Epithelial cell of alveolus of lung (primary cell): ENCODE measurements at places on chromosomes 3 and 15. TPM values are rescaled to one million over a fixed set of nuclear protein-coding genes. Genes with fewer than 3 reads are reported as not detected.

SRGAP3 gene
- total RNA-seq = 2.2 and 2.5 TPM in 2 replicates

PPIB gene
- total RNA-seq = 713 and 1,049 TPM in 2 replicates

ANKRD34C gene
- total RNA-seq = not detected in 2 replicates

CD47 gene
- total RNA-seq = 32.2 and 40.6 TPM in 2 replicates

CFAP161 gene
- not detected in 2 replicates for total RNA-seq

PAQR5 gene
- total RNA-seq = 1.9 and 11.8 TPM in 2 replicates

THSD4 gene
- total RNA-seq = 2.6 and 69.8 TPM in 2 replicates

TMEM266 gene
- 0.39 TPM in 1 of 2 replicates, not detected in the other for total RNA-seq

GALNT15 gene
- 1.2 and 16.8 TPM in 2 replicates for total RNA-seq

GOLGA6L7 gene
- total RNA-seq = not detected in 2 replicates

LRRC49 gene
- total RNA-seq = 8.7 and 23.9 TPM in 2 replicates

VWA5B2 gene
- not detected in 2 replicates for total RNA-seq

ADPRH gene
- total RNA-seq = 0.40 and 2.3 TPM in 2 replicates

IQSEC1 gene
- total RNA-seq = 9.6 and 13.9 TPM in 2 replicates

MST1 gene
- total RNA-seq = 5.4 and 14.1 TPM in 2 replicates

PLSCR5 gene
- not detected in 2 replicates for total RNA-seq

PRKCD gene
- total RNA-seq = 3.9 and 4.2 TPM in 2 replicates

COL6A5 gene
- not detected in 2 replicates for total RNA-seq

LTF gene
- total RNA-seq = not detected in 2 replicates

CCR5 gene
- not detected in 2 replicates for total RNA-seq

GRK7 gene
- total RNA-seq = under 0.01 TPM in 1 of 2 replicates, not detected in the other

SNX22 gene
- 0.40 TPM in 1 of 2 replicates, not detected in the other for total RNA-seq

GHSR gene
- not detected in 2 replicates for total RNA-seq

CHRNB4 gene
- not detected in 2 replicates for total RNA-seq

DOCK3 gene
- under 0.01 TPM in 1 of 2 replicates, not detected in the other for total RNA-seq

IGF1R gene
- 34.1 and 98.8 TPM in 2 replicates for total RNA-seq

SLC12A8 gene
- 12.1 and 14.7 TPM in 2 replicates for total RNA-seq

MB21D2 gene
- total RNA-seq = 5.1 and 23.3 TPM in 2 replicates
